ENCODE measurements at places on chromosomes 1 and 21. TPM values are rescaled to one million over a fixed set of nuclear protein-coding genes. Genes with fewer than 3 reads are reported as not detected.
A peak's percentile ranks its signal among the peaks of the same experiment; 100 is the strongest.

The CLCN6 gene
- total RNA-seq = 16.3 TPM

The MAEL gene
- total RNA-seq = not detected

The GSTM5 gene
- 4.4 TPM for total RNA-seq

The KIF17 gene
- total RNA-seq = 2.4 TPM

The CHTOP gene
- total RNA-seq = 71.8 TPM

The OLIG2 gene
- not detected for total RNA-seq

The DDAH1 gene
- 43.8 TPM for total RNA-seq

The HAPLN2 gene
- total RNA-seq = not detected

The TOE1 gene
- total RNA-seq = 11.0 TPM

The PDZK1 gene
- not detected for total RNA-seq

The CD34 gene
- 57.5 TPM for total RNA-seq

The LRIF1 gene
- 8.4 TPM for total RNA-seq

The SOX13 gene
- 31.3 TPM for total RNA-seq

The LIPI gene
- not detected for total RNA-seq

The DMBX1 gene
- not detected for total RNA-seq

GRCh38 chr1:77385551-77385950, 103.7 kb downstream of the AK5 start:
- DNase-seq = no peak

DNA sequence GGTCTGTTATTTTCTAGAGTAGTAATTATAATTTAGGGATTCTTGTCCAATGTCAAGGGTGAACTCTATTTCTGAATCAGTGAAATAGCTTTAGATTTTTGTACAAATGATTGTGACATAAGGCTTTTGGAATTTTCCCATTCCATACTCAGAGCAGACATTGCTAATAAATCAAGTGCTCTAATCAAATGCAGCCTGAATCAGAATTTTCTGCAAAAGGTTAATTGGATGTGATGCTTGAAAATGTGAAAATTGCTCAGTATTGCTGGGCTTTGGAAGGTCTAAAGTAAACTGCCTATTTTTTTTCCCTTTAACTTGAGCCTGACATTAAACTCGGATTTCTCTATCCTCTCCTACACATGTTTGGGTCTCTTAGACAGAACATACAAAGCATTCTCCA, 23.2 kb downstream of the SGIP1 start:
- no peak for DNase-seq

DNA sequence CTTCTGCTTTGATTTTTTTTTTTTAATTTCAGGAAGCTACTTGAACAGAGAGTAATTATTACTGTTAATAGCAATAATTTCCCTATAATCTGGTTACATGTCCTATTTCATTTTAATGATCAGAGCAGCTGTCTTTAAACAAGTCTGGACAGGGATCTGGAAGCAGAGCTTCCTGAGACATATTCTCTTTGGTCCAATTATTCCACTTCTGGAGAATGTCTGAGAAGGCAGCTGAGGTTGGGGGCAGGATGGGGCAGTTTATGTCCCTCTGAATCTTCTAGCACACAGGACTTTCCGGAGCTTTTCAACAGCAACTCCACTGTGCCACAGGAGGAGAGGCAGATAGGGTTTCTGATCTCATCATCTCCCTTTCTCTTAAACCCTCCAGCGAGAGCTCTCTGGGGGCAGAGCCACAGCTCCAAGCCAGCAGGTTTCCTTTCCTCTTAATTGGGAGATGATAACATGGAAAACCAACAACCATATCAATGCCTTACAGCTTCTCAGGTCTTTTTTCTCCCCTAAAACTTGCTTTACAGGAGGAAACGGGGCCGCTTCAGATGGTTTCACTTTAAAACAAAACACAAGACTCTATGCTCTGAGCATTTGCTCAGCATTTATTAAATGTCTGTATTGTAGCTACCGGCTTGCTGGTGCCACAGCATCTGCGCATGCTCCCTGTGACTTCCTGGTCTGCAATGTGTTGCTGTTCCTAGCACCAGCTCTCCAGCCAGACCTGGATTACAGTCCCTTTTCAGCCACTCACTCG, 425.7 kb upstream of the USP24 start:
- DNase-seq = peak; percentile 57

- DNase-seq = peak; percentile 32
Observed at GRCh38 chr1:187928288-187928687, 1099.5 kb downstream of the PLA2G4A start.

DNA sequence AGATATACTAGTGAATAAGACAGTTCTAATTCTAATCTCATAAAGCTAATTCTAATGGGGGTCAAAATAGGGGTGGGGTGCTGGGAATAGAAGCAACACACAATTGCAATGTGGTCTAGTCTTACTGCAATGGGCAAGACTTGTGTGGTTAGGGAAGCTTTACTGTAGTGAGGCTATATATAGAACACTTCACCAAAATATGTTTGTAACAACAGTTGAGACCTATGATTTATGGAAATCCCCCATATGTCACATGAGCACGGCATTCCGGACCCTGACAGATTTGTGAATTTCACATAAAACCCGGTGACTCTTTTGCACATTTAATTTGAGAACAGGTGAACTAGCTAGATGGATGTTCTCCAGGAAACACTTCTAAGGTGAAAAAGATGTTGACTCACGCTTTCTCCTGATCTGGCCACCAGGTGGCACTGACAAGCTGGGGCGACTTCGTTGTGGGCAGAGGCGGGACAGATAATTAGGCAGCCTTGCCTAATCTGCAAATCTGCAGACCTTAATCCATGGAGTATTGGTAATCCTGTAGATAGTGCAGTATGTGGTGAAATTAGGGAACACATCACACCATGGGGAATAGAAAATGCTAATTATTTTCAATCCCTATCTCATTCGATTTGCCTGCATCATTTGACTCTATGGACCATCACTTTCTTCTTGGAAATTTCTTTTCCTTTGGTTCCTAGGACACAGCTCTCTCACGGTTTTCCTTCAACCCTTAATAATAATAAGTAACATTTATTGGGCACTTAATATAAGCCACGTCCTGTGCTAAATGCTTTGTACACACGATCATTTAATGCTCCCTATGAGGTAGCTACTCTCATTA, 37.7 kb downstream of the KIAA0040 start:
- DNase-seq = peak; percentile 82

DNA sequence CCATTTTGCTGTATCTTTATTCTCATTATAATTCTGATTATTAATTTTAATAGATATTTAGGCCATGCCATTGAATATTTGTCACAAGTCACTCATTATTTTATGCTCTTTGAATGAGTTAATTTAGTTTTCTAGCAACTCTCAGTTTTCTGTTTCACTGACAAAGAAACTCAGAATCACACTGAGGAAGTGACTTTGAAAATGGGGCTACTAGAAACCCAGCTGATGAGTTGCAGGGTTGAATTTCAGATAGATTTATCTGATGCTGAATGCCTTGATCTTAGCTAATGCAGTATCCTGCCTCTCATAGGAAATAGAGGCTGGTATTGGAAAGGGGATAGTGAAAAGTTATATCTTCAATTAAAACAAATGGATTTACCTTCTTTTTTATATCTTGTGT, 67.4 kb upstream of the PLA2G4A start:
- no peak for DNase-seq

- no peak for DNase-seq
Observed at GRCh38 chr1:111512132-111512889, 8.9 kb upstream of the ADORA3 start.

- peak; percentile 35 for DNase-seq
Observed at GRCh38 chr1:2228694-2229036, 546 bp downstream of the SKI start.

DNA sequence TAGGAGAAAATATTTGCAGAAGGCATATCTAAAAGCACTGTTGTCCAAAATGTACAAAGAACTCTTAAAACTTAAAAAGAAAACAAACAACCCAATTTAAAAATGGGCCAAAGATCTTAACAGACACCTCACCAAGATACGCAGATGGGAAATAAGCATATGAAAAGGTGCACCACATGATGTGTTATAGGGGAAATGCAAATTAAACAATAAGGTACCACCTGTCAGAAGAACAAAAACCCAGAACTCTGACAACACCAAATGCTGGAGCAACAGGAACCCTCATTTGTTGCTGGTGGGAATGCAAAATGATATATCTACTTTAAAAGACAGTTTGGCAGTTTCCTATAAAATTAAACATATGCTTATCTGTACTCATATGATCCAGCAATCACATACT, 18.1 kb downstream of the SLC2A5 start:
- no peak for DNase-seq

GRCh38 chr1:11058595-11059154, 1.1 kb downstream of the SRM start:
- DNase-seq = no peak

GRCh38 chr21:24903994-24904635, 703.2 kb downstream of the MRPL39 start:
- no peak for DNase-seq

DNA sequence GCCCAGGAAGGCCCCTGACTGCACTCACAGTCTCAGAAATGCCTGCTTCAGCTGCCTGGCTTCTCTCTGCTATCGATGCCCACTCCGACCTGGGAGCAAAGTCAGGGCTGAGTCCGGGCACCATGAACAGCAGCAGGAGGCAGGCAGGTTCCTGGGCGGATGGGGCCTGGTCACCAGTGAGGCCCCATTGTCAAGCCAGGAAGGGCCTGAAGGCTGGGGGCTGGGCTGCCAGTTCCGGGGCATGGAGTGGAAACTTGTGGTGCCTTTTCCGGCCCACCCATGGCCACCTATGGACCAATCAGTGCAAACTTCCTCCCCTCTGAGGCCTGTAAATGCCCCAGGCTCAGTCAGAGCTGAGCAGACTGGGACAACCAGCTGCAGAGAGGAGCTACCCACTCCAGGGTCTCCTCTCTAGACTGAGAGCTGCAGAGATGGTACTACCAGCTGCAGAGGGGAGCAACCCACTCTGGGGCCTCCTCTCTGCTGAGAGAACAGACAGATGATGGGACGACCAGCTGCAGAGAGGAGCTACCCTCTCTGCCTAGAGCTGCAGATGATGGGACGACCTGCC, 286.5 kb downstream of the SMYD3 start:
- DNase-seq = no peak

DNA sequence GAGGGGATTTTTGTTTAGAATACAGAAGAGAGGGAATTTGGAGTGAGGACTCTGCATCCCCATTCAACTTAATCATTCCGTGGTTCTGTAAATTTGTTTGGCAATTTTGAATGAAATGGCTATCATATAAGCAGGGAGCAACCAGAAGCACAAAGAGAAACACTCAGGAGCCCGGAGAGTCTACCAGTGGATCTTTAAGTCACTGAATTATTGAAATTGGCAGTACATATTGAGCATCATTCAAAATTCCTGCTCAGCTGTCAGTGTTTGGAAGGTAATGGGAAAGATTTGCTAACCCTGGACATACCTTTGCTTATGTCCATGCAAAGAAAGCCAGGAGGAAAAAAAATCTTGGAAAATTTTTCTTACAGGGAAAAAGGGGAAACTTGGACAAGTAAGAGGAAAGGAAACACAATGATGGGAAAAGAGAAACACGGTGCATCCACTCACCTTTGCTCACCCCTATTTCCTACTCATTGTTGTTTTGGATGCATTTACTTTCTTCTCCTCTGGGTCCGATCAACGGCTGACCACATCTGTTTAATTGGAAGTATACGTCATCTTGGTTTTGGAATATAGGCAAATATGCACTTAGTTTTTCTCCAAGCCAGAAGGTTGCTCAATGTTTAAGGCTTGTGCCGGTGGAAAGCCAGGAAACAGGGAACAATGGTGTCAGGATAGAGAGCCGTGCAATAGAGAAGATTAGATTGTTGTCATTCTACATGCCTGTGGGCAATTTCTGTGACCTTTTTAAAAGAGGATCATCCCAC, 243.0 kb upstream of the LYPLAL1 start:
- DNase-seq = peak; percentile 86

- DNase-seq = no peak
Observed at GRCh38 chr1:1291023-1291528, 10.8 kb downstream of the SCNN1D start.

DNA sequence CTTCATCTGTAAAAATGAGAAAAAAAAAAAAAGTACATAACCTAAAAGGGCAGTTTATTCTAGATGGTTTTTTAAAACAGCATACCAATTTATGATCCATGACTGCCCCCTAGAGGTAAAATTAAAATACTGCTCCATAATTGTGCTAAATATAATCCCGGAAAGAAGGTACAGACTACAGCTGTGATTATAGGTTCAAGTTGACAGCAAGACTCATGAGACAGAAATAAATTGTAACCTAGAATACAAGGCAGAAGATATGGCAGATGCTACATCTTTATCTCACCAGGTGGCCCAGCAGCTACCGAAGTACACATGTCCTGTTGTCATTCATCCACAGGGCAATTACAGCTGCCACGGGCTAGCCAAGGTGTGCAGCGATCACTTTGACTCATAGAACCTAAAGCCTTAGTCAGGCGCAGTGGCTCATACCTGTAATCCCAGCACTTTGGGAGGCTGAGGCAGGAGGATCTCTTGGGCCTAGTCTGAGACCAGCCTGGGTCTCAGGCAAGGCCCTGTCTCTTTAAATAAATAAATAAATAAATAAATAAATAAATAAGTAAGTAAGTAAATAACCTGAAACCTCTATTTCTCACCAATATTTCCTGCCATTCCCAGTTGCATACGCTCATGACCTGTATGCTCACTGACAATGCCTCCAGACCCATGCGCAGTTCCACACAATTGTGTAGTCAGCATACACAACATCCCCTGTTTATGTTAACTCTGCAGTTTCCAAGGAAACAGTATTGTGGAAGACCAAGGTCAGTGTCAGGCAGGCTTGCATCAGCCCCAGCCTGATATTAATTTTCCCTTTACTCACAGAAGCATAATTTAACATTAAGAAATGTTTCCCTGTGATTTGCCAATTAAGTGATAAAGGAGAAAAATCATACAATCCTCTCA, 18.3 kb upstream of the PPIE start:
- DNase-seq = peak; percentile 87

- peak; percentile 18 for DNase-seq
Observed at GRCh38 chr1:228085287-228085951, 2.9 kb downstream of the ARF1 start.

DNA sequence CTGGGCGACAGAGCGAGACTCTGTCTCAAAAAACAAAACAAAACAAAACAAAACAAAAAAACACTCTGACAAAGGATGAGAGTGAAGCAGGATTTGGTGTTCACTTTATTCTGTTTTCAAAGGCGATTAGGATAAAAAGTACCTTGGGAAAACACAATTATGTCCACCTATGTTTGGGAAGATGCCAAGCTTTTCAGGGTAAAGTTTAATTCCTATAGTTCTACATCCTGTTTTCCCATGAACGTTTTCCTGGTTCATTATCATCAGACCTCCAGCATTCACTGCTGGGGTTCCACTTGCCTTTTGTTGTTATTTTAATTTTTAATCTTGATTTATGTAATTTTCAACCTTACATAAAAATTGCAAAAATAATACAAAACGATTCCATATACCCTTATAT, 4.9 kb upstream of the NID1 start:
- DNase-seq = no peak

- DNase-seq = no peak
Observed at GRCh38 chr1:221141606-221142285, 262.5 kb downstream of the HLX start.

- DNase-seq = no peak
Observed at GRCh38 chr1:184000321-184000720, 37.2 kb downstream of the COLGALT2 start.

GRCh38 chr1:116133696-116134475, 22.7 kb downstream of the MAB21L3 start:
- no peak for DNase-seq
